Panc1 (cell line): ENCODE measurements at places on chromosomes 16 and 17. TPM values are rescaled to one million over a fixed set of nuclear protein-coding genes. Genes with fewer than 3 reads are reported as not detected.

GRCh38 chr17:80968602-80969029 is 23.0 kb upstream of the CHMP6 start:
- DNase-seq, result no peak

GRCh38 chr16:77758508-77758907 is 29.9 kb upstream of the VAT1L start:
- no peak for DNase-seq

- DNase-seq, result no peak
Observed at GRCh38 chr17:48745381-48746275, 17.1 kb upstream of the HOXB13 start.

DNA sequence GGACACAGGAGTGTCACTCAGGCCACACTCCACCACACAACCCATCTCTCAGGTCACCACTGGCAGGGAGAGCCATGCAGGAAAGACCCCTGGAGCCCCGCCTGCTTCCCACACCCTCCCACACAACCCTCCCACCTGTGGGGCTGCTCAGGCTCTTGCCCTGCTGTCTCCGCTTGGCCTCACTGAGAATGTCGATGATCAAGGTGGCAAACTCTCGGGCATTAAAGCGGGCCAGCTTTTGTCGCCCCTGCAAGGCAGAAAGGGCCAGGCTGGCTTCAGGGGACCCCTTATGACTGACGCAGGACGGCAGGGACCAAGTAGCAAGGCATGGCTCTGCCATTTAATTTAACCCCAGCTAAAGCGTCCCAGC is 8.5 kb downstream of the TP53I13 start:
- no peak for DNase-seq

Gene MYO15A
- total RNA-seq, result 0.36 TPM
